HT1080 (cell line): ENCODE measurements at places on chromosomes 12 and 14. TPM values are rescaled to one million over a fixed set of nuclear protein-coding genes. Genes with fewer than 3 reads are reported as not detected.

SAMD15 gene
- total RNA-seq, result 0.84 and 2.6 TPM in 2 replicates

DNA sequence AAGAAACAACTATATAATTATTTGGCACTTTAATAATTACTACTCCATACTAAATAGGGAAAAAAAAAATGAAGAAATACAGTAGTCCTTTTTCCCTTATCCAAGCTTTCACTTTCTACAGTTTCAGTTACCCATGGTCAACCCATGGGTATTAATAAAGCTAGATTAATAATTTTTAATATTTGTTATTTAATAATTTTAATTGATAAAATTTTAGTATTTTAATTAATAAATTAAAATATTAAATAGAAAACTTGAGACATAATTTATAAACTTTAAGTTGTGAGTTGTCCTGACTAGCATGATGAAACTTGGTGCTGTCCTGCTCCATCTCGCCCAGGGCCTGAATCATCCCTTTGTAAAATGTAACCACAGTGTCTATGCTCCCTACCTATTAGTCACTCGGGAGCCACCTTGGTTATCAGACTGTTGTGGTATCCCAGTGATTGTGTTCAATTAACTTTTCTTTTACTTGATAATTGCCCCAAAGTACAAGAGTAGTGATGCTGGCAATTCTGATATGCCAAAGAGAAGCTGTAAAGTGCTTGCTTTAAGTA, 71.8 kb downstream of the PAWR start:
- DNase-seq, result peak; percentile 73

GRCh38 chr12:62625228-62625627, 158.6 kb downstream of the MON2 start:
- DNase-seq, result no peak

DNA sequence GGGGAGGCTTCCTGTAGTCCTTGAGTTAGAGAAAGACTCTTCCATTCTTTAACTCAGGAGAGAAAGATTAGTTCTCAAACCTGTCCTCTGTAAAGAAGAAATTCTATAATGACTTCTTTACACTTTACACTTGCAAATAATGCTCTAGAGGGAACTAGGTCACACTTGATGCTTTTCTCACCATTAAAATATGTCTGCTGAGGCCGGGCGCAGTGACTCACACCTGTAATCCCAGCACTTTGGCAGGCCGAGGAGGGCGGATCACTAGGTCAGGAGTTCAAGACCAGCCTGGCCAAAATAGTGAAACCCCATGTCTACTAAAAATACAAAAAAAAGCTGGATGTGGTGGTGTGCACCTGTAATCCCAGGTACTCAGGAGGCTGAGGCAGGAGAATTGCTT, 6.3 kb downstream of the NTN4 start:
- peak; percentile 45 for DNase-seq

- DNase-seq, result peak; percentile 18
These were observed 64.5 kb downstream of the SEC23A start for GRCh38 chr14:39038542-39038941.

GRCh38 chr12:95862038-95862437, 3.3 kb downstream of the SNRPF start:
- DNase-seq, result no peak

DNA sequence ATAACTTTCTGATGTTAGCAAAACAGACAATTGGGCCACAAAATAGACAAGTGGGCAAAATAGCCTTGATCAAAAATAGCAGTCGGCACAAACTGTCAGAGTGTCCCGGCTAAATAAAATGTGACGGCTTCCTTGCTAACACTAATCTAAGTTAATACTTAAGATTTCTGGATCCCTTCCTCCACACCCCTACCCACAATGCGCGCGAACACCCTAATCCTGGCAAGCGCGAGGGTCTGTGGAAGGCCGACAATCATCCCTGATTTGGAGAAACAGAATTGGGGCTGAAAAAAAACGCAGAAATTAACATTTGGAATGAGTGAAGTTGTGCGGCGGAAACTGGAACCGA, 489 bp downstream of the CEP290 start:
- no peak for DNase-seq

DNA sequence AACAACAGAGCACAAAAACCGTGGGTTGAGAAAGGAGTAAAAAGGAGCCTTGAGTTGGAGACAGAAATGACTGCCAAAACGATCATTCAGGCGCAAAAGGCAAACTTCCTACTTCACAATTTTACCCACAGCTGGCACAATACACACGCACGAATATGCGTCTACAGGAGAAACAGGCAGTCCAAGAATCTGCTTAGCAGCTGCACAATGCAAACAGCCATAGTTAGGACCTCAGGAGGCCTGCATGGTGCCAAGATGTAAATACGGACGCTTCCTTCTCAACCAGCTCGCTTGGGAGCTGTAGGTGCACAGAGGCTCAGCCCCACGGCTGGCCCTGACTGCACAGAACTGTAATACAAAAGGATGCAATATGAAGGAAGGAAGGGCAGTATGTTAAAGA, 250.1 kb upstream of the CAND1 start:
- no peak for DNase-seq

PRKCH gene
- total RNA-seq, result 5.2 and 7.4 TPM in 2 replicates
